Right cardiac atrium (tissue), 5 donors: ENCODE measurements at places on chromosomes 2 and 18. TPM values are rescaled to one million over a fixed set of nuclear protein-coding genes. Genes with fewer than 3 reads are reported as not detected.
A peak's percentile ranks its signal among the peaks of the same experiment; 100 is the strongest.

DNA sequence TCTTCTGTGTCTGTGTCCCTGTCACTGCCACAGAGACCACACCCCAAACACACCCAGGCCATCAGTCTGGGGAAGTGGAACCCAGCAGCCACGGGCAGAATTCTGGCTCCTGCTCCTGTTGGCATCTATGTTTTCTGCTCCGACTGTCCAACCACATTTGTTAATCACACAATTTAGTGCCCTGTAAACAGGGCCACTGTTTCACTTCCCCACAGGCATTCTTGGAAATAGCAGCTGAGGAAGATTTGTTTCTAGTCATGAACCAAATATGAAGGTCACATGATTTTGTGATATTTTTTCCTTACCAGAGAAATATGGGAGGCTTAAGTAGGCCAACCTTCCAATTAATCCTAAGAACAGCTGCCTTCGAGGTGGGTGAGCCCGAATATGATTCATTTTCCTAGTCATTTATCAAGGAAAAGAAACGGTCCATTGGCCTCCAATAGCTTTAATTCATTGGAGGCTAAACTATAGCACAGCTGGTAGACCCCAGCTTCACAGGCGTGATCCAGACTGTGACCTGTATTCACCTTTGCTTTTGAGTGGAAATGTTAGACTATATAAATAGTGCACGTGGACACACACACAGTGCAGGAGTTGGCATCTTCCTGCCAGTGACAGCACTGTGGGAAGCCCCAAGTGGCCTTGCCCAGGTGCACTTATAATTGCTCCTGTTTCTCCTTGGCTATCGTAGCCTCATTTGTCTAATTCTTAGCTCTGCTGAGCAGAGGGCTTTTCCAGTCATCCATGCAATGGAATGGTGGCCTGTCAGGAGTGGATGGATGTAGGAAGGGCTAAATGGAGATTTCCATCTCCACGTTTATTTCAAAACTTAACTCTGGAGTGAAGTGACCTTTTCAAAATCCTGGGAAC is 267.9 kb downstream of the LPIN1 start:
- peak; percentile 65 for DNase-seq

GRCh38 chr18:9709304-9709877 is 1.3 kb downstream of the RAB31 start:
- peak; percentile 68 for DNase-seq

The ATP6V1C2 gene
- polyA plus RNA-seq, result 0.52 TPM

- DNase-seq, result no peak
Measured at GRCh38 chr2:64325477-64325851, 128.5 kb upstream of the LGALSL start.

DNA sequence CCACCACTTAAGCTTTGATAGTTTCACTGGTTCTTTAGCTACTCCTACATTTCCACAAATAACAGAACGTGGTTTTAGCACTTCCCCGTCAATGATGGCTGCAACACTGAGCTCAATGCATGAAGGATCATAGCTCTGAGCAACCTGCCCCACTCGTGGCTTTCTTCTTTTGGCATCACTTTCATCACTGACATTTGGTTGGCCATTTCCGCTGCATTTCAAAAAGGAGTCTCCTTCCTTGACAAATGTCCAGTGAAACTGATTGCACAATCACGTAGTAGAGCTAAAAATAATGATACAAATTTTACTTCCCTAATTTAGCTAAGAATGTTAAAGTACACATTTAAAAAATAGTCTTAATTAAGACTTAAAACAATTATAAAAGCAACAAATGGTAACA is 205.2 kb upstream of the HDAC4 start:
- DNase-seq, result no peak

The TLX2 gene
- polyA plus RNA-seq, result 0.05 TPM

DNA sequence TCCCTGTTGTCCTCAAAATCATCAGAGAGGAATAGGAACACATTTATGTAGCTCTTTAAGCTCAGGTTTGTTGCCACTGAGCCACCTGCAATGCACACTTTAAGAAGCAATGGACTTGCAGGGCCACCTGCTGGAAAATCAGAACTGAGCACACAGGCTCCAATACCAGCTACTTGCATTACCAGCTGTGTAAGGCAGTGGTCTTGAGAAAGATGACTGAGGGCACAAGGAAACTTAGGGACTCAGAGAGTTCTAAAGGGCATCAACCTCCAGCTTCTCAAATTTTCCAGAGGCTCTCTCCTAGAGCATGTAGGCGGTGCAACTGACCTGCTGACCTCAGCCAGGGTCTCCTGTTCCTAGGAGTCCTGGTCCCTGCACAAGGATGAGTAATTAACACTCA is 2.5 kb upstream of the CNDP2 start:
- DNase-seq, result no peak

- DNase-seq, result no peak
Measured at GRCh38 chr2:221997100-221997499, 301.7 kb downstream of the PAX3 start.

The IL1B gene
- polyA plus RNA-seq, result 0.70 TPM

GRCh38 chr2:23209059-23209458 is 175.9 kb upstream of the KLHL29 start:
- no peak for DNase-seq

GRCh38 chr2:128250229-128251025 is 68.2 kb downstream of the HS6ST1 start:
- DNase-seq, result no peak

The MBOAT2 gene
- 4.5 TPM for polyA plus RNA-seq

- DNase-seq, result no peak
Measured at GRCh38 chr2:44950646-44951045, 9.1 kb downstream of the SIX3 start.

DNA sequence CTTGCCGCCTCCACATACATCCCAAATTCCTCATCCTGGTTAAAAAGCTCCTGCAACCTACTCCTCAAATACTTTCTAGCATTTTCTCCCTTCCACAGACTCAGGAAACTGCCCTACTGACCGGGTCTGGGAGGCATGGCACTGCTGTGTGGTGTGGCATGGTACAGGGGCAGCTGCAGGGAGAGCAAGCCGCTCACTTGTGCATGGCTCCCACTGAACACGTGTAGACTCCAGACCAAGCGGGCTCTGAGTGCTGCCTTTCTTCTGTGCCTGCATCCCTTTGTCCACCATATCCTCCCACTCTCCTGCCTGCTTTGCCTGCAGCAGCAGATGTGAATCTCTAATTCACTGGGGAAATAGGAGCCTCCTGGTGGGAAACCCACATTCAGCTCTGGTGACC is 72.2 kb downstream of the CCDC93 start:
- no peak for DNase-seq

The EPB41L5 gene
- 2.5 TPM for polyA plus RNA-seq

DNA sequence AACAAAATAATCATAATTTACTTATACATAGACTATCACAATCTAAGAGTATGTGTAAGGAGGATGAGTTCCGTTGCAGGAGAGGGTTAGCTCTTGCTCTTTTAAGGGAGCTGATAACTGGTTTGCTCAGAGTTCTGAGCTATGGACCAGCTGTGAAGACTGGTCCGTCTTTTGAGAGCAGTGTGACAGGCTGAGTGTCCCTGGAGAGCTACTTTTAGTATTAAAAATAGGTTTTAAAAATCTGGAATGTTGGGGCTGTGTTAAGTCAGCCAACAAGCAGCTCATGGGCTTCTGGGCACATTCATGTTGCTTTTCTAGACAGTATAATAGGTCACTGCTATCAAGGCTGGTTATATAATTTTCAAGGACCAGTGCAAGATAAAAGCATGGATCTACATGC is 41.5 kb upstream of the TMEM131 start:
- no peak for DNase-seq

- DNase-seq, result no peak
Measured at GRCh38 chr18:37624318-37624717, 58.7 kb upstream of the CELF4 start.

DNA sequence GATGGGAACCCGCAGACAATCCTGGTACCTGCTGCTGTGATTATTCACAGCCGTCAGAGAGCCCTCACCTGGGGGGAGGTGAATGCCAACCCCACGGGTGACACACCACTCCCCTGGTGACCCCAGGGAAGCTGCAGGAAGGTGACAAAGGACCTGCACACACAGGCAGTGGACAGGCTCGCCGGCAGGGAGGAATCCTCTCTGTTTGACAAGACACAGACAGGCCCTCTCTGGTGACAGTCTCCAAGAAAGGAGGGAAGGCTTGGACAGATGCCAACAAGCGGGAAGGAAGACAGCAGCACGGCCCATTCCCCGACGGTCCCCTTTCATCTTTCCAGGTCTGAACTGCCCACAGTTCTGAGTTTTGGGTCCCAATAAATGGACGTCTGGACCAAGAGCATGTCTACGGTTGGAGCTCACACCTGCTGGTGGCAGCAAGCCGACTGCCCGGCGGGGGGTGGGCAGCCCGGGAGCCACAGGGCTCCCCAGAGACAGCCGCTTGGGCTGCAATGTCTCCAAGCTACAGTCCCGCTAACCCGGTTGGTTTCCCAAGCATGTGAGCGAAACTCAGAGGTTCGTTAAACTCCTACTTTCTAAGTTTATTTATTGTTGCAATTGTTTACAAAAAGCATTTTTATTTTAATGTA is 31.8 kb downstream of the HDAC4 start:
- DNase-seq, result no peak

DNA sequence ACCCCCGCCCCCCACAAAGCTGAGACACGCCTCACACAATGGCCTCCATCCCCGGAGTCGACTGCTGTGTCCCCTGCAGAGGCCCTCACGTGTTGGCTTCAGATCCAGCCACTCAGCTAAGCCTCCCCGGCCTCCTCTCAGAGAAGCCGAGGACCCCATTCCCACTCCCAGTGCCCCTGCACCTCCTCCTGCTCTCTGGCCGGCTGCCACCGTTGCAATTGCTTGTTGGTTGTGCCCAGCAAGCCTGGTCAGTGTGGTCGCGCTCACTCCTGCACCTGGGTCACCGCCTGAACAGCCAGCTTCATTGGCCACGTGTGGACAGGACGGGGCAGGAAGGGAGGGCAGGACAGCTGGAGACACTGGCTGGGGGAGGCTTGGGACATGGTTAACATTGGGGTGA is 191.5 kb upstream of the SALL3 start:
- DNase-seq, result no peak

- no peak for DNase-seq
Measured at GRCh38 chr2:13638181-13638580, 921.4 kb downstream of the TRIB2 start.

DNA sequence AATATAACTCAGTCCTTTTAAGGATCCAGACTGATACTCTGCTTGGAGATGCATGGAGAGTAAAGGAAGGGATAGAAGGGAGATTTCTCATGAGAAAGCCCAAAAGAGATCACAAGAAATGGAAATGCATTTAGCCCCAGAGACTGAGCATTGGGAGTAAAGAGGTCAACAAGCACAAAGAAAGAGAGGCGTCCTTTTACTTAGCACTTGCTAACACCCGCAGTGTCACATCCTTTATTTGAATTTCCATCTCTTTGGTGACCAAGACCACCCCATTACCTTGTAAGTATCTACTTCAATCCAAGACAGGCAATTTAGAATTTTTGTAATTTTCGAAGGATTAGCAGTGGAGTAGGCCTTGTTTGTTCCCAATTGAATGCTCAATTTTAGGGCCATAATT is 111.8 kb upstream of the DCC start:
- no peak for DNase-seq

- peak; percentile 70 for DNase-seq
Measured at GRCh38 chr2:43877782-43878464, 39.2 kb downstream of the ABCG8 start.

GRCh38 chr18:55781481-55781957 is 193.5 kb upstream of the TCF4 start:
- DNase-seq, result peak; percentile 77

DNA sequence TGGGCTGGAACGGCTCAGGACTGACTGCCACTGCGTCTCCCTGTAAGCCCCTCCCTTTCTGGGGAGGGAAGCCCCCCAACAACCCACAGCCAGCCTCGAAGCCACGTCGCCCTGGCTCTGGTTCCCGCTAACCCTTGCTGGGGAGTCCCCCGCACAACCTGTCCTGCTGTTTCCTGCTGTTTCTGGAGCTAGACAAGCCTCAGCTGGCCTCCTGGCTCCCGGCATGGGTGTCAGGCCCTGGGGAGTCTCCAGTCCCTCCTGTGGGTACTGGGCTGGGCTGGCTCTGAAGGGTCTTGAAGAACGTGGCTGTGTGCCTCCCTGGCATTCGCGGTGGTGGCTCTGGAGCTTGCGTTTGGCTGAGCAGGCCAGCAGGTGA is 20.9 kb downstream of the NFATC1 start:
- DNase-seq, result peak; percentile 9

The EFEMP1 gene
- 131 TPM for polyA plus RNA-seq

DNA sequence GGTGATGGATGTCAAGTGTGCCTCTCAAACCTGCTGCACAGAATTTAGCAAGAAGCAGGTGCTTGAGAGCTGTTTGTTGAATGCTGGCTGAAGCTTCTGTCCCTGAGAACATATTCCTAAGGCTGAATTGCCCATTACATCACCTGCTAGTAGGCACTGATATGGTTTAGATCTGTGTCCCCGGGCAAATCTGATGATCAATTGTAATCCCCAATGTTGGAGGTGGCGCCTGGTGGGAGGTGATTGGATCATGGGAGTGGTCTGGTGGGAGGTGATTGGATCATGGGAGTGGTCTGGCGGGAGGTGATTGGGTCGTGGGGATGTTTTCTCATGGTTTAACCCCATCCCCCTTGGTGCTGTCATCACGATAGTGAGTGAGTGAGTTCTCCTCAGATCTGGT is 128.0 kb downstream of the HRH4 start:
- no peak for DNase-seq

DNA sequence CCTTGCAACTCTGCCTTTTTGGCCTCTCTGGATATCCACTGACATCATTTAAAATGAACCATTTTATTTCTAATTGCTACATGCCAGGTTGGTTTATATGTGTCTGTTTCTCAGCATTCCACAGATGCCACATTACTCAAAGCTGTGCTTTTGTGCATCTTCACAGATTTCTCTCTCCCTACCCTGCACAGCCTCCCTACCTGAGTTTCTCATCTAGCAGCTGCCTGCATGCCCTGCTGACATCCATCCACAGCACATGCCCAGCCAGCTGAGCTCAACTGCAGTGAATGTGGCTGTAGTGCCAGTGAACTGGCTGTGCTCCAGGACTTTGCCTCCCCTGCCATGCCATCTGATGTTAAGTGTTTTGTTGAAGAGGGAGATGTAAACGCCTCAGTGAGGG is 44.5 kb downstream of the PKP4 start:
- DNase-seq, result peak; percentile 81

The FN1 gene
- 284 TPM for polyA plus RNA-seq

The ZNF516 gene
- 4.8 TPM for polyA plus RNA-seq

The ERFE gene
- 0.16 TPM for polyA plus RNA-seq

- no peak for DNase-seq
Measured at GRCh38 chr2:167579826-167580225, 667.6 kb downstream of the STK39 start.

The UBE2F gene
- polyA plus RNA-seq, result 95.9 TPM

- DNase-seq, result peak; percentile 45
Measured at GRCh38 chr2:165016772-165017411, 61.6 kb upstream of the SLC38A11 start.

GRCh38 chr2:239000500-239001073 is 152.7 kb downstream of the TWIST2 start:
- no peak for DNase-seq

DNA sequence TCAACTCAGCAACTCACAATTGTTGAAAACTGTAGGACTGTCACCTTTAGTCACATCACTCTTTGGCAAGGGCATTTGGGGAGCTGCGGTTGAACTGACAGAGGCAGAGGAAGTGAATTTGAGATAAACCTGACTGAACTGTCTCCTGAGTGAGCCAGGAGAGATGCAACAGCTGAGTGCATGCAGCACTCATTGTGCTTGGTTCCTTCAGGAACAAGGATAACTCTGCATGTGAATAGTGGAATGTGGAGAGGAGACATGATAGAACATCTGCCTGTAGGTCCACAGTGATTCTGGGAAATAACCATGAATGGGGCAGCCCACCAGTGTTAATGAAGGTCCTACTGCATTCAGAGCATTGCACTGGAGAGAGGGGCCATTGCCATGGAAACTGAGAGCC is 494.7 kb downstream of the STK39 start:
- DNase-seq, result no peak
